ENCODE measurements at places on chromosomes 12 and 14. TPM values are rescaled to one million over a fixed set of nuclear protein-coding genes. Genes with fewer than 3 reads are reported as not detected.

DNA sequence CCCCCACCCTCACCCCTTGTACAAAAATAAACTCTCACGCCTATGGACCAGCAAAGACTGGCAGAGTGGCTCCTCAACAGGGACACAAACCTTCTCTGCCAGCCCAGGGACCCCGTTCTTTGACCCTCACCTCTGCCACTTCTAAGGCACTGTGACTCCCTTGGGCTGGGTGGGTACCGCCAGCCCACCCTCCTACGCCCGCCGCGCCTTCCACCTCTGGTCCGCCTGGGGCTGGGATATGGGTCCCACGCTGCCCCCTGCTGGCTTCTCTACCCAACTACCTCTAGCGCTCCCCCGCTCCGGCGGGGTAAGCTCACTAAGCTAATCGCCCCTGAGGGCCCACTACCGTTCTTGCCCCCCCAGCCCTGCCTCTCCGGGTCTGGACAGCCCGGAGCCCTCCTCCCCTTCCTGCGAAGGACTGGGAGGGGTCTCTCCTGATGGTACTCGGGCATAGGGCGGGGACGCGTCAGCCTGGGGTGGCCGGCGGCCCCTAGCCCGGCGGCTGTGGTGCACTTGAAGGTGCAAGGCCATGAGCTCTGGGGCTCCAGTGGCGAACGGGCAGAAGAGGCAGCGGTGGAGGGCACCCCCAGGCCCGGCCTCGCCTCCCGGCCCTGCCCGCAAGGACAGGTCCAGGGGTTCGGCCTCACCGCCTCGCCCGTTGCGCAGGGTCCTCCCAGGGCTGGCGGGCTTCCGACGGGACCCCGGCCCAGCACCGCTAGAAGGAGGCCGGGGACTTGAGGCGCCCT lies 8.1 kb downstream of the ZNF219 start:
- DNase-seq = no peak

DNA sequence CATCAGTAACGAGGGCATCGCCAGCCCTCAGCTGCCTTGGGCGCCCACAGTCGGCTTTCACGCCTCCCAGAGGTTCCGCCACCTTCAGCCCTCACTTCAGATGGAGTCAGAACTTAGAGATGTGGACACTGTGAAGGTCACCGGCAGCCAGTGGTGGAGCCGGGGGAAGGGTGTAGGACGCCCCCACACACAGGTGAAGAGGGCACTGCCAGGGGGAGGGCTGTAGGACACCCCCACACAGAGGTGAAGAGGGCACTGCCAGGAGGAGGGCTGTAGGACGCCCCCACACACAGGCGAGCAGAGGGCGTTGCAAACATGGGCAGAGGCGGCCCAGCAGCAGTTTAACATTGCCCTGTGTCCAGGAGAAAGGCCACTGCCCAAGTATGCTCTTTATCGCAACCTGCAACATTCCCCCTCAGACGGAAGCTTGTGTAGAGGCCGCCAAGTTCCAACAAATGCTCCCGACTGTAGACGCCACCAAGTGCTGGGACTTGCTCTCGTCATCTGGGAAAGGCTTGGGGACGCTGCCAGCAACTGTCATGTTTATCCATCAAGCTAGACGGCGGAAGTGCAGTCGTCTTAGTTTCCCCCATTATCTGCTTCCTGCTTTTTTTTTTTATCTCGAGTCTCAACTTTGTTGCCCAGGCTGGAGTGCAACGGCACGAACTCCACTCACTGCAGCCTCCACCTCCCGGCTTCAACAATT lies 4.9 kb upstream of the ANKLE2 start:
- no peak for DNase-seq

DNA sequence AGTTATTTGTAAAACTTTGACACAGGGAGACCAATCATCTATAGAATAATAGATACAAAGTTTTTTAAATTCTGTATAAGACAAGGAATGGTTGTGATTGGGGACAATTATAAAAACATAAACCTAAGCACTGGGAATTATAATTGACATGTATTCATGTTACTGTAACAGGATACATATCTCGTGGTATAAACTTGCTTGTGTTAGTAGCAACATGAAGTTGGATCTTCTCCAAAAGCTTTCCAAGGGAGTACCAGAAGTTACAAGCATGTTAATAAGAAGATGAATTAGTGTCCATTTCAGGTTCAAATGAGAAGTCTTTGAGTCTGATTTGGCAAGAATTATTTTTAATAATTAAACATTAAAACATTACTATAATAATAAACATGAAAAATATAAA lies 42.2 kb downstream of the CDKL1 start:
- no peak for DNase-seq

- DNase-seq = no peak
Observed at GRCh38 chr12:95548539-95549391, 2.5 kb downstream of the USP44 start.

GRCh38 chr12:130335517-130336392 lies 1.9 kb upstream of the PIWIL1 start:
- DNase-seq = no peak

DNA sequence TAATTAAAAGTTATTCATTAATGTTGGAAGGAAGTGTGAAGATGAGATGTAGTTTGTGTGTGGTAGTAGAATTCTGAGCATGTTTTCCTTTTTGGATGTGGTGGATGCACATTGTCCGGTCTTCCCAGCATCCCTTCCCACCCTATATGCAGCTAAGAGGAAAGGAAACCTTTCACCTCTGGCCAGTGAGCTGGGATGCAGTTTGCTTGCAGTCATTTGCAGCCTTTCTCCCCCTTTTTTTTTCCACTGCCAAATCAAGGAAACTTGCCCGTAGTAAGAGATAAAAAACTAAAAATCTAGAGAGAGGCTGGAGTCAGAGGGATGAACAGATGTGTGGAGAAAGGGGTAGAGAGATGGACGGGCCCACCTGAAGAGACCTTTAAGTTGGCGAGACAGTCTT lies 72.5 kb upstream of the SLC38A2 start:
- DNase-seq = no peak

GRCh38 chr12:31201382-31201781 lies 124.6 kb downstream of the SINHCAF start:
- DNase-seq = no peak

DNA sequence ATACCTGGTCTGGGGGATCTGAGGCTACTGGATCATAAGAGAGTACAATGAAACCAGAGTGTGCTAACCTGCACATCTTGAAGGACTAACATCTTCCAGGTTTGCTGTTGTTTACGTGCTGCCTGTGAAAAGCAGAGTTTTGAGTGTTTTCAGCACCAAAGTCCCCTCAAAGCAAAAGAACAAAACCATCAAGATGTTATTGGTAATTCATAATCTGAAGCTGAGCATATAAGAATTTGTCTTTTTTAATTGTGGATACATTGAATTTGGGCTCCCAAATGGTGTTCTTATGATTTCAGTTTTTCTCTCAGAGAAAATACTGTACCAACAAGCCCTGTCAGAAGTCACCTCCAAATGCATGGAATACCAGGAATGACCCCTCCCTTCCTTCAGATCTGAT lies 110.2 kb downstream of the BTG1 start:
- no peak for DNase-seq

DNA sequence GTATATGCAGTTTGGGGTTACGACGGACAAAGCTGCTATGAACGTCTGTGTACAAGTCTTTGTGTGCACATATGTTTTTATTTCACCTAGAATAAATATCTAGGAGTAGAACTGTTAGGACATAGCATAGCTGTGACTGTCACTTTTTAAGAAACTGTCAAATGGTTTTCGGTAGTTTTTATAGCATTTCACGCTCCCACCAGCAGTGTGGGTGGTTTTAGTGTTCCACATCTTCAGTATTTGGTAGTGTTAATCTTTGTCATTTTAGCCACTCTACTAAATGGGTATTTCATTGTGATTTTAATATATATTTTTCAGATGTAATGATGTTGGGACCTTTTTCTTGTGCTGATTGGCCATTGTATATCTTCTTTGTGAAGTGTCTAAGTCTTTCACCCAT lies 109.1 kb upstream of the BCAT1 start:
- no peak for DNase-seq

GRCh38 chr12:28622406-28622805 lies 432.1 kb downstream of the CCDC91 start:
- no peak for DNase-seq

GRCh38 chr12:120467439-120467838 lies 2.1 kb downstream of the SRSF9 start:
- no peak for DNase-seq

DNA sequence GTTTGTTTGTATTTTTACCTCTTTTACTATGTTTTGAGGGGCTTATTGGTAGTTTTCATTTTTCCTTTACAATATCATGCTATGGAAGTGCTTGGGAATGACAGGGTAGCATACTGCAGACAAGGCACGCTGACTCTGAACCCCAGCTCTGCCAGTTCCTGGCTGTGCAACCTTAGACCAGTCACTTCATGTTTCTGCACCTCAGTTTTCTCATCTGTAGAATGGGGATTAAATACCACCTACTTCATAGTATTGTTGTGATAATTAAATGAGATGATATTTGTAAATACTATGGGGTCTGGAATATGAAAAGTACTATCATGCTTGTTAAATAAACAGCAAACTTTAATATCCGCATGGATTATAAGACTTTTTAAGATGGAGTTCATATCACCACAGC lies 35.4 kb downstream of the SRRM4 start:
- no peak for DNase-seq

Gene ZFHX2
- total RNA-seq = 2.6 TPM

Gene CLEC9A
- total RNA-seq = not detected

Gene CLEC6A
- total RNA-seq = not detected
